Adipocyte (in vitro differentiated cells): ENCODE measurements at places on chromosomes 1 and 21.

- no peak for DNase-seq
Measured at GRCh38 chr21:40683349-40683748, 163.6 kb downstream of the DSCAM start.

DNA sequence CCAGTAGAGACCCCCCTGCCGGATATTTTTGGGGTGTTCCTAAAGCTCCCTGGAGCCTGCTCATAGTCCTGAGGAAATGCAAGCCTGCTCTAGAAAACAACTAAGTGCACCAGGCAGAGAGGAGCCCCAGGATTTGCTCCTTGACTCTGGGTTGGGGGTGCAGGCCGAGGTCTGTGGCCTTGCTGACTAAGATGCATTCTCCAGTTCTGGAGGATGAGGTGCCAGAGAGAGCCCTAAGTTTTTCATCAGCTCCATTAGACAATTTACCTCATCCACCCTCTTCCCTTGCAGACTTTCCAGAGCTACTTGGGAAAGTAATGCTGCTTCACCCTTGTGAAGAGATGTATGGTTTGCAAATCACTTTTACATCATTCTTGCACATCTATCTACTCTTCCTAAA, 9.1 kb downstream of the TUFT1 start:
- DNase-seq, result no peak

GRCh38 chr1:50246869-50247268, 138.1 kb downstream of the ELAVL4 start:
- DNase-seq, result peak; percentile 1

GRCh38 chr1:14928412-14928811, 225.1 kb upstream of the TMEM51 start:
- no peak for DNase-seq

DNA sequence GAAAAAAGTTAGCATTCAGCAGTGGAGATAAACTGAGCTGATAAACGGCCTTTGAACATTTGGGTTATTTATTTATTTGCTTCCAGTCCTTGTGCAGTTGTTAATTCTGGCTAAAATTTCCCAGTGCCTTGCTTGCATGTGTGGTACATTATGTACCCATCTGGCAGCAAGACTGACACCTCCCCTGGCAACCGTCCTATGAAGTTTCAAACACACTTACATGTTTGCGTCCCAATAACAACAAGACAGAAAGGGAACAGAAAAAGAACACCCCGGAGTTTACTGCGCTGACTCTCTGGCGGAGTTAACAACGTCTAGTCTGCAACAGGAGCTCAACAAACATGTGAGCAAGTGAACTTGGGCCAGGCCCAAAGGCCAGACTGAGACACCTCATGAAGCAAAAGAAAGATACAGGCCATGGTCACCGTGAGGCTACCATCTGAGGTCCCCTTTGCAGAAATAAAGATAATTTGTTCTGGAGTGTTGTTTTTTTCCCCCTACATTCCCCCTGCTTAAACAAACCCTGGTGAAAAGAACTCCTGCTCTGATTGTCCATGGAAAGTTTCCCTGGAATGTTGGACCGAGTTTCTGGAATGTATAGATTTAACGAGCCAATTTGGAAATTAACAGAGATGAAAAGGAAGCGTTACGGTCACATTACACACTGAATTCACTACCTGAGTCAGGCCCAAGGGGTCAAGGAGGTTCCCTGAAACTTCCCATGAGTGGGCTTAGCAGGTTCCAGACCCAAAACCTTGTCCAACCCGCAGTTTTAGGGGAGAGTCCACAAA, 33.4 kb downstream of the TRABD2B start:
- DNase-seq, result peak; percentile 19

DNA sequence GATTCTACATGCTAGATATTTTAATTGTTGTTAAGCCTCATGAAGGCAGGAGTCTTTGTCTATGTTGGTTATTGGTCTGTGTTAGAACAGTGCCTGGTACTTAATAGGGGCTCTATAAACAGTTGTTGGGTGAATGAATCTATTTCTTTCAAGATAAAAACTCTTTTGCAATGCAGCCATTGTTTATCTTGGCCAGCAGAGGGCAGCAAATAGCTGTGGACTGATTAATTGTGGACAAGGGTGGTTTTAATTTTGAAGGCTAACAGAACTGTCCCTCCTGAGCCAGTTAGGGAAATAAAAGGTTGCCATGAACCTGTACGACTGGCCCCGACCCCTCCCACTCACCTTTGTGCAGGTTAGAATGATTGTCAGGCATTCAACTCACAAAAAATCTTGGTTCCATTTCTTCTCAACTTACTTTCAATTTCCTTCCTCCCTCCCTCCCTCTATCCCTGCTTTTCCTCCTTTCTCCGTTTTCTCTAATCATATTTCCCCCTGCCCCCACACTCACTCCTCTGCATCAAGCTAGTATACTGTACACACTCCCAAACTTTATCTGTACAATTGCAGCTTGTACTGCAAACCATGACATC, 66.3 kb upstream of the DIRAS3 start:
- peak; percentile 81 for DNase-seq

- no peak for DNase-seq
Measured at GRCh38 chr1:77447669-77448068, 165.8 kb downstream of the AK5 start.

DNA sequence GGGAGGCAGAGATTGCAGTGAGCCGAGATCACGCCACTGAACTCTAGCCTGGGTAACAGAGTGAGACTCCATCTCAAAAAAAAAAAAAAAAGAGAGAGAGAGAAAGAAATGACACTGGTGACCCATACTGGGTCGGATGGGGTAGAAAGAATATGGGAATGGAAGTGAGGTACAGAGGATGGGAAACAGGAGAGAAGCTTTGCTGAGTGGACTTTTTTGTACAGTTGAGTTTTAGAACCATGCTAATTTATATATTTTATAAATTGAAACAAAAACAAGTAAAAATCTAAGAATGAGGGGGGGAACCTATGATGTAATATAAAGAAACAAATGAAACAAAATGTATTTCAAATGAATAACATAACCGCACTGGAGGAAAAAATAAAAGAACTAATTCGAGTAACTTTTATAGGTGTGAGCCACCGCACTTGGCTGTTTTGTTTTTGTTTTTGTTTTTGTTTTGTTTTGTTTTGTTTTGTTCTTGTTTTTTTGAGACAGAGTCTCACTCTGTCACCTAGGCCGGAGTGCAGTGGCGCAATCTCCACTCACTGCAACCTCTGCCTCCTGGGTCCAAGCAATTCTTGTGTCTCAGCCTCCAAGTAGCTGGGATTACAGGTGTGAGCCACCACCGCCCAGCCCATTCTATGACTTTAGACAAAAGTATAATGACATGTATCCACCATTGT, 18.3 kb upstream of the KLF17 start:
- no peak for DNase-seq

DNA sequence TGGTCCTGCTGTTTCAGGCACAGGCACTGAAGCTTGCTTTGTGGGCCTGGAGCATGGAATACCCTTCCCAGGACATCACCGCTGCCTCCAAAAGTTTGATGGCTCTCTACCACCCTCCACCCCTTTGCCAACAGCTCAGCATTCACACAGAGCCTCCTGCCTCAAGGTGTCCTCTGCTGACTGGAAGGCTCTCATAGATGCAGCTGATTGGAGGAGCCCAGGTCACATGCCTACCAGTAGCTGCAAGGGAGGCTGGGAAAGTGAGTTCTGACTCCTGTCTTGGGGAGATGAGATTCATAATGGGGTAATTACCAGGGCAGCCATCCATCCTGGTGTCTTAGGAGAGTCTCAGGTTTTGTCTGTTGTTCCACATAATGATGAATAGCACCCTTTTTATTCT, 124.8 kb upstream of the GRIK3 start:
- no peak for DNase-seq

- no peak for DNase-seq
Measured at GRCh38 chr1:111895469-111895868, 94.0 kb downstream of the KCND3 start.

- peak; percentile 98 for DNase-seq
Measured at GRCh38 chr1:37553927-37554808, at the start of gene SNIP1. TSS of gene SNIP1 (minus strand) at chr1:37554293. CDS start at chr1:37554229, 64 bp downstream.

- DNase-seq, result no peak
Measured at GRCh38 chr1:61441723-61442262, 283.1 kb downstream of the TM2D1 start.

- DNase-seq, result no peak
Measured at GRCh38 chr1:224212618-224213061, 29.6 kb downstream of the DEGS1 start.

GRCh38 chr21:45533361-45533845, 8.8 kb downstream of the SLC19A1 start:
- no peak for DNase-seq
